ENCODE measurements at places on chromosomes 11 and 22. TPM values are rescaled to one million over a fixed set of nuclear protein-coding genes. Genes with fewer than 3 reads are reported as not detected.

ACRV1 gene
- 1.4 TPM for polyA plus RNA-seq

LARGE1 gene
- polyA plus RNA-seq, result 36.1 TPM

DEUP1 gene
- polyA plus RNA-seq, result 2.8 TPM

TXNRD2 gene
- polyA plus RNA-seq, result 24.2 TPM

PHETA2 gene
- polyA plus RNA-seq, result 18.6 TPM

L3MBTL2 gene
- polyA plus RNA-seq, result 22.4 TPM

All from left lung (tissue), 14 donors.